ENCODE measurements at places on chromosomes 12 and 14. TPM values are rescaled to one million over a fixed set of nuclear protein-coding genes. Genes with fewer than 3 reads are reported as not detected.
A peak's percentile ranks its signal among the peaks of the same experiment; 100 is the strongest.

CLEC2D gene
- total RNA-seq = 0.62 TPM

MRPS35 gene
- total RNA-seq = 95.1 TPM

GPR132 gene
- 0.19 TPM for total RNA-seq

DNA sequence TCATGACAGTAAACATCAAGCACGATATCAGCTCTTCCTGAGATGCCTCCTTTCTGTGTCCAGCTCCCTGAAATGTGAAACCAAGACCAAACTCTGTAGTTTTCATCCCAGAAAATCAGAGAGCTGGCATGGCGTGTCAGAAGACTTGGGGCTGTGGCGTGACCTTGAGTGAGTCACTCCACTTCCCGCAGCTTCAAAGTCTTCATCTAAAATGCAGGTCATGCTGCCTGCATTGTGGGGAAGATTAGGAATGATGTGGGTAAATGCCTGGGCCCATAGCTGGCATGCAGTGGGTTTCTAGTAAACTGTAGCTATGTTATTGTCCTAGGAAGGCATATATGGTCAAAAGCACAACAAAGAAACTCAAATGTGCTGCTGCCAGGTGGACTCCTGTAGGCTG, 28.8 kb downstream of the OAS2 start:
- DNase-seq = peak; percentile 82

DNA sequence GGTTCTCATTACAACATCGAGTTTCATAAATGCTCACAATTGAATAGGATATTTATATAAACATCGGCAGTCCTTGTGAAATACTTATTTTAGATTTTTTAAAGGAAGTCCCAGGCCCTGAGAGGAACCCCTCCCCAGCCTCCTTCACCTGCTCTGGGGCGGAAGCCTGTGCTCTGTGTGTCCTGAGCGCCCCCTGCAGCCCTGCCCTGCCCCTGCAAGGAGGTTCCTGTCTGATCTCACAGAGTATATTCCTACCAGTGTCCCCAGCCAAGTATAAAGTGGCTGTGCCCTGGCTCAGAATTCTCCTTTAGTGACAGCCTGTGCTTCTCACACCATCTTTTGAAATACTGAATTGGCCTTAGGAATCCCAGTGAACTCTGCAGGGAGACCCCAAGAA, 659.5 kb downstream of the TMEM121 start:
- DNase-seq = no peak

DNA sequence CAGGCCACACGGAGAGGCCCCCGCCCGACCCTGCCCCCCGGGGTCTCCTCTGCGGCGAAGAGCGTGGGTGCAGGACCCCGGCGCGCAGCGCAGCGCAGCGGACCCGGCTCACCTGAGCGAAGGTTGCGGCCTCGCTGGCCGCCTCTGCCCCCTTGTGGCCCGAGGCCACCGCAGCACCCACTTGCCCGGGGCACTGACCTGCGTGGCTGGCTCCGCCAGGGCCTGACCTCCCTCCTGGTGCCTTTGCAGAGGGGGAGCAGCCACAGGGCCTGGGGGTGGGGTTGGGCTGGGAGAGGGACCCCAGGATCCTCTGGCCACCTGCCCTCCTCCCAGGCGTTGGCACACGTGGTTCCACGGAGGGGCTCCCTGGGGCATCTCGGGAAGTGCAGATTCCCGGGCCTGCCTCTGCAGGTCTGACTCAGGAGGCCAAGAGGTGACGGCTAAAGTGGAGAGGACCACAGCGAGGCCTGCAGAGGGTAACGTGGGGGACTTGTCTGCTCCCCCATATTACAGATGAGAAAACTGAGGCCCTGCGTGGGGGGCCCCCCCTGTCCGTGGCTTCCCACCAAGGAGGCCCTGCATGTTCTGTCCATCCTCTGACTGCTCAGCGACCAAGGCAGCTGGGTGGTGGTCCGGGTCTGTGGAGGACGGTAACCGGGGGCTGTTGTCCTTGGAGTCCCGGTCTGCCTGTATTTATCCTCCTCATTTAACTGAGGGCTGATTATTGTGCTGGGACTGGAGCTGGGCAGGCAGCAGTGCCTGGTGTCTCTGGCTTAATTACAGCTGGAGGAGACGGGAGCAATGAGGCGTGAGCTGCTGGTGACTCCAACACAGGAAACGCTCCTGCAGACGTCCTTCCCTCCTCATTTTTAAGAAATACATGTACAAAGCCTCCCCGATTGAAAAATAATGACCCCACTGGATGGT, 67.9 kb upstream of the BEGAIN start:
- DNase-seq = no peak

- no peak for DNase-seq
Observed at GRCh38 chr14:21070610-21071224, 613 bp downstream of the ARHGEF40 start.

Measured in A172 (cell line).